B cell (primary cell): ENCODE measurements at places on chromosomes 11 and 22. TPM values are rescaled to one million over a fixed set of nuclear protein-coding genes. Genes with fewer than 3 reads are reported as not detected.

GRCh38 chr22:48101704-48102103 is 1339.3 kb downstream of the TBC1D22A start:
- H3K27ac ChIP-seq = no peak overlapping the region
- no peaks in the 10 kb centered on the region for H3K36me3 ChIP-seq
- no peak for DNase-seq
- H3K4me1 ChIP-seq = peaks cover 52% of the 10 kb centered on the region
- no peak overlapping the region for H3K4me3 ChIP-seq

The RTL10 gene
- total RNA-seq = 14.8 and 15.2 TPM in 2 replicates

The OTUB1 gene
- 71.0 and 78.2 TPM in 2 replicates for total RNA-seq

- no peaks in the 10 kb centered on the region for H3K27me3 ChIP-seq
- DNase-seq = no peak
- peaks cover 21% of the 10 kb centered on the region for H3K36me3 ChIP-seq
- no peak overlapping the region for H3K27ac ChIP-seq
- peaks cover 2% of the 10 kb centered on the region for H3K4me1 ChIP-seq
- no peak overlapping the region for H3K4me3 ChIP-seq
These were observed 11.2 kb downstream of the C11orf58 start for GRCh38 chr11:16749666-16750065.

- no peaks in the 10 kb centered on the region for H3K27me3 ChIP-seq
- H3K4me3 ChIP-seq = no peak overlapping the region
- no peaks in the 10 kb centered on the region for H3K4me1 ChIP-seq
- H3K27ac ChIP-seq = no peak overlapping the region
- no peak for DNase-seq
These were observed 183.2 kb upstream of the NECTIN1 start for GRCh38 chr11:119912229-119912628.
